ENCODE measurements at places on chromosomes 12 and 14. TPM values are rescaled to one million over a fixed set of nuclear protein-coding genes. Genes with fewer than 3 reads are reported as not detected.
A peak's percentile ranks its signal among the peaks of the same experiment; 100 is the strongest.

DNA sequence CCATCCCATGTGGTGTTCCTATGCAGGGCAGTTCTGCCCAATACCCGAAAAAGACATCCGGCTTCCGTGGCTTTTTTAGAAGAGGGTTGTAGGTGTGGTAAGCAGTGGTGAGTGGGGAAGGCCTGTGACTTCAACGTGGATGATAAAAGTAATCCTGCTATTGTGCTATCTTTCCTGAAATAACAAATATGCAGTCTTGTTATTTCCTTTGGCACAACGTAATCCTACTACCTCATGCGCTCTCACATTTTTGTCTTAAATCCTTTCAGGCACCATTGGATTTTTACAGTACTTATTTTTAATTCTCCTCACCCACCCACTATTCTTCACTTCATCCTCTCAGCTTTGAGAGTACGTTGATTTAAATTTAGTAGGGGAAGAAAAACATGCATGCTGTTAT is 96.8 kb downstream of the IPO8 start:
- H3K27ac ChIP-seq = no peak overlapping the region
- no peak for DNase-seq
- no peaks in the 10 kb centered on the region for H3K4me1 ChIP-seq
- H3K4me3 ChIP-seq = no peak overlapping the region
- H3K36me3 ChIP-seq = no peaks in the 10 kb centered on the region

Gene HDAC7
- 142 TPM for total RNA-seq

GRCh38 chr12:91628656-91629055 is 446.0 kb upstream of the DCN start:
- H3K4me1 ChIP-seq = no peaks in the 10 kb centered on the region
- DNase-seq = no peak
- H3K4me3 ChIP-seq = no peak overlapping the region
- H3K27ac ChIP-seq = no peak overlapping the region
- H3K36me3 ChIP-seq = no peaks in the 10 kb centered on the region

- no peak for DNase-seq
- H3K4me1 ChIP-seq = no peaks in the 10 kb centered on the region
- H3K27ac ChIP-seq = no peak overlapping the region
- peaks cover 50% of the 10 kb centered on the region for H3K36me3 ChIP-seq
- no peak overlapping the region for H3K4me3 ChIP-seq
- H3K27me3 ChIP-seq = no peaks in the 10 kb centered on the region
Measured at GRCh38 chr12:106495354-106495965, 87.3 kb upstream of the RFX4 start.

- no peak overlapping the region for H3K4me3 ChIP-seq
- DNase-seq = no peak
- no peaks in the 10 kb centered on the region for H3K4me1 ChIP-seq
- no peaks in the 10 kb centered on the region for H3K36me3 ChIP-seq
- no peaks in the 10 kb centered on the region for H3K27me3 ChIP-seq
Measured at GRCh38 chr12:102300824-102301461, 103.3 kb upstream of the PMCH start.

DNA sequence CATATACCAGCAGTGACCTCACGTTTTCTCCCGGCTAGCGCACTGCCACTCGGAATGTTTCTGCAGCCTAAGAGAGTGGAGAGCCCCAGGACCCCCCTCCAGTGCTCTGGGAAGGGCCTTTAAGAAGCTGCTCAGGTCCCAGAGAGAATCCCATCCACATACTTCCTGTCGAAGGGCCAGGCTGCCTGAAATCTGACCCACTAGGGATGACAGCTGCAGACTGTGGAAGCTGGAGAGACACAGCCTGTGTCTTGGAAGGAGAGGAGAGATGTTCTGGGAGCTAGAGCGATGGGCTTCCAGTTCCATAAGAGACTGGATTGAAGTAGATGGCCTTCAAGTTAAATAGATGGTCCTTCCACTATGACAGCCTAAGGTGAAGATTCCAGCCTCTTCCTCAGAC is 54.4 kb downstream of the IQSEC3 start:
- H3K4me1 ChIP-seq = no peaks in the 10 kb centered on the region
- H3K27ac ChIP-seq = no peak overlapping the region
- no peak overlapping the region for H3K4me3 ChIP-seq
- peak; percentile 2 for DNase-seq
- no peaks in the 10 kb centered on the region for H3K27me3 ChIP-seq

Gene GPRC5A
- total RNA-seq = 0.69 TPM
